Cerebellum (tissue), 4 donors: ENCODE measurements at places on chromosomes 4 and X.

DNA sequence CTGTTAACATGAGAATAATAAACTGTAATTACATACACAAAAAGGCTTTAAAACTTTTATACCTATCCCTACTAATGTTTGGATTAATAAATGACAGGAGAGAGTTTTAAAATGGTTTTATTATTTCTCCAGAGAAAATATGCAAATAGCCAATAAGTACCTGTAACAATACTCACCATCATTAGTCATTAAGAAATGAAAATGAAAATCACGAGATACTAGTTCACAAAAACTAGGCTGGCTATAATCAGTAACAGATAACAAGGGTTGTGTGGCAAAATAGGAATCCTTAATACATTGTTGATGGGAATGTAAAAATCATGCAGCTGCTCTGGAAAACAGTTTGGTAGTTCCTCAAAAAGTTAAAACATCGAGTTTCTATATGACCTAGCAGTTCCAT is 25.2 kb upstream of the AP1AR start:
- no peak for DNase-seq

DNA sequence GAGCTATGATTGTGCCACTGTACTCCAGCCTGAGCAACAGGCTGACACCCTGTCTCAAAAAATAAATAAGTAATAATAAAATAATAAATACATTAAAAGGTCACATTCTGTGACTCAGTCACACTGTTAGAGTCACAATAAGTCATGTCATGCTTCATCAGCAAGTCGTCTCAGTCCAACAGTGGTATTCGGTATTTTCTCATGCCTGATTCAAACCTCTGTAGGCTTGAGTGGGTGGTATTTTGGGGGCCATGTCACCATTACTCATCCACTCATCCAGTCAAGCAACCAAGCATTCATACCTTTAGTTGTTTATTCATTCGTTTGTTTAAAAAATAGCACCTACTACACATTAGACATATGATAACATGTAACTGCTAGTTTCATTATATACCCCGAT is 46.9 kb downstream of the SUPT20HL2 start:
- no peak for DNase-seq

DNA sequence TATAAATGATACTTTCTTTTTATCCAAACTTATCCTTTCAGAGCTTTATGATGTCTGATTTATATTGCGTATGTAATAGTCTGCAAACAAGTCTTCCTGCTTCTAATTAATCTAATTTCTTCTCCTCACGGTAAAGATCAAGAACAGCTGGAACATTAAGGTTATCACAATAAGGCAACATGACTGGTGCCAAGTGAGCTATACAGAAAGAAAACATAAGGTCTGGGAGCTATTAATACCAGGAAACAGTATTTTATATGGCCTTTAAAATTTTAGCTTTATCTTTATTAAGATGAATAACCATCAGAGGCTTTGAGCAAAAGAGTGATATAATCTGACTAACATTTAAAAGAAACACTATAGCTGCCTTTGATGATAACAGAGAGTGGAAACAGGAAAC is 28.7 kb upstream of the CABS1 start:
- no peak for DNase-seq

GRCh38 chr4:102388611-102389010 is 43.3 kb upstream of the SLC39A8 start:
- no peak for DNase-seq

DNA sequence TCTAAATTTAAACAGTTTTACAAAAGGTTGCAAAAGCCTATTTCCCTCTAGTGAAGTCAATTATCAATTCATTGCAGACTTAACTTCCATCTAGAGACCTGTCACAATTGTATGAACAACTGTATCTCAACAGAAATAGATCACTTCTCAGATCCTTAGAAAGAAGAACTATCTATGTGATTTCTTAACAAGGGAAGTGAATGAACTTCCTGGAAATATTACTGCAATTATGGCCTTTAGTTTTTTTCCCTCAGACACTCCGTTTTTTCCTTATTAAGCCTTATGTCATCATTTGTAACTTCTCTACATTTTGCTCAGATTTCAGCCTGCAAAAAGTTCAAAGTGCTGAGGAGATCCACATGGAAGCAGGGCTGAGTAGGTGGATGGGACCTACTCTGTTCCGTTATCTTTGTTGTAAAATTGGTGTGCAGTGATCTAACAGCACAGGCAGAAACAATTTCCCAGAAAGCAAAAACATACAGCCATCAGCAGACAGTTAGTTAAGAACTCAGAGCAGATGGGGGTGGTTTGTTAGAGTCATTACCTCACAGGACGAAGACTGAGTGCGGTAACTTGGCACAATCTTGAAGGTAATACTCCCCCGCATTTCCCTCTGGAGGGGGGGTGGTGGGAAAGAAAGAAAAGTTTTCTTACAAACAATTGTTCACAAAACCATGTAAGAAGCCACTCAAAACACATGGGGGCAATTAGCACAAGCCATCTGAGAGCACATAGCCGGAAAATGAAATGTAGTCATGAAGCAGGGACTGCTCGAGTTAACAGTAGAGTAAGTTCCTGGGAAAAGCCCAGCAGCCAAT is 112.3 kb downstream of the NYX start:
- DNase-seq = no peak

DNA sequence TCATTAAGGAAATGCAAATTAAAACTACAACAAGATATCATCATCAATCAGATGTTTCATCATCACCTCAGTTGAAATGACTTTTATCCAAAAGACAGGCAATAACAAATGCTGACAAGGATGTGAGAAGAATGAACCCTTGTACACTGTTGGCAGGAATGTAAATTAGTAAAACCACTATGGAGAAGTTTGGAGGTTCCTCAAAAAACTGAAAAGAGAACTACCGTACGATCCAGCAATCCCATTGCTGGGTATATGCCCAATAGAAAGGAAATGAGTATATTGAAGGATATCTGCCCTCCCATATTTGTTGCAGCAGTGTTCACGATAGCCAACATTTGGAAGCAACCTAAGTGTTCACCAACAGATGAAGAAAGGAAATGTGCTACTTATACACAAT is 50.6 kb upstream of the STARD8 start:
- DNase-seq = no peak

- no peak for DNase-seq
These were observed 77.6 kb downstream of the CWH43 start for GRCh38 chr4:49063670-49064069.

GRCh38 chr4:169492436-169493163 is 119.8 kb downstream of the NEK1 start:
- DNase-seq = no peak

GRCh38 chrX:37425370-37425769 is 76.2 kb downstream of the PRRG1 start:
- no peak for DNase-seq

GRCh38 chr4:153084224-153084979 is 119.8 kb upstream of the TRIM2 start:
- DNase-seq = no peak

DNA sequence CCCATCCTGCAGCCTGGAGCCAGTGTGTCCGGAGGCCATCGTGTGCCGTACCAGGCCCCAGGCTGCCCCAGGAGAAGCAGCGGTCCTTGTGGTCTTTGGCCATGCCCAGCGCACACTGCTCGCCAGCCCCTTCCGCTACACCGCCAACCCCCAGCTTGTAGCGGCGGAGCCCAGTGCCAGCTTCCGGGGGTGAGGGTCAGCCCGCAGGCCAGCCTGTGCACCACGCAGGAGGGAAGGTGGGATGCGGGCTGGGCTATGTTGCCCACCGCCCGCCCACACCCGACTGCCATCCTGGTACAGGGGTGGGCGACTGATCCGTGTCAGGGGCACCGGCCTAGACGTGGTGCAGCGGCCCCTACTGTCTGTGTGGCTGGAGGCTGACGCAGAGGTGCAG is 7.6 kb upstream of the SRPK3 start:
- DNase-seq = no peak

GRCh38 chr4:78100060-78100459 is 42.9 kb downstream of the FRAS1 start:
- DNase-seq = no peak

- DNase-seq = no peak
These were observed 6.2 kb downstream of the IL21 start for GRCh38 chr4:122614621-122615020.

DNA sequence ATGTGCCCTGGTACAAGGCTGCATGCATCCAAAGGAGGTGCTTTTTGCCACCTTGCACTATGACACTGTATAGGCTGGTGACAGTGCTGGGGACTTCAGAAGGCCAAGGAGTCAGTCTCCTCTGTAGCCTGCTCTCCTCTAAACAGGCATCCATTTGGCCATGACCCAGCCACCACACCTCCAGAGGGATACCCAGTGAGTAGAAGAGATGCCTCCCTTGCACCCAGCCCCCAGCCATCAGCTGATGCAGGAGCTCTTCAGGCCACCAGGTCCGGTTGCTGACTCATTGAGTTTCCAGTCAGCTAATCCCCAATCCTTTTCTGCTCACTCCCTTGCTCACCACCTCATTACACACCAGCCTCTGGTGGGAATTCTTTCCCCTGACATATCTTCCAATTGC is 99.8 kb downstream of the PJA1 start:
- DNase-seq = no peak
